ENCODE measurements at places on chromosomes 12 and 14. TPM values are rescaled to one million over a fixed set of nuclear protein-coding genes. Genes with fewer than 3 reads are reported as not detected.

- no peak for DNase-seq
Measured at GRCh38 chr12:77351860-77352259, 286.5 kb upstream of the E2F7 start.

The SRGAP1 gene
- total RNA-seq: not detected

GRCh38 chr14:56073799-56074198 is 44.4 kb upstream of the PELI2 start:
- no peak for DNase-seq

DNA sequence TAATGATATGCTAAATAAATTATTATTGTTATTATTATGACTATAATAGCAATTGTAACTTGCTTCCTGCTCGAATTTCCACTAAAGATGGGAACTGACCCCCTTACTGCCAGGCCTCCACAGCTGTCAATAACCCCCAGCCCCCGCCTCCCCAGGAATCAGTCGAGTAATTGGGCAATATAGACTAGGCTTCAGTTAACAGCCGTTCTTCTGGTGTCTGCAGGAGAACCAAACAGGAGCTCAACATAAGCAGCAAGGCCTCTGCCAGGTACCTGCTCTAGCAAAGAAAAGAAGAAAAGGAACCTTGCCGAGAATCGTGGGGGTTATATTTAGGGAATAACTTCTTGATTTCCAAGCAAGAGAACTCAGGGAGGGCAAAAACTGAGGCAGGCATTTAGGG is 21.8 kb downstream of the HOXC4 start:
- no peak for DNase-seq

GRCh38 chr12:116620124-116620491 is 60.9 kb downstream of the MAP1LC3B2 start:
- no peak for DNase-seq

DNA sequence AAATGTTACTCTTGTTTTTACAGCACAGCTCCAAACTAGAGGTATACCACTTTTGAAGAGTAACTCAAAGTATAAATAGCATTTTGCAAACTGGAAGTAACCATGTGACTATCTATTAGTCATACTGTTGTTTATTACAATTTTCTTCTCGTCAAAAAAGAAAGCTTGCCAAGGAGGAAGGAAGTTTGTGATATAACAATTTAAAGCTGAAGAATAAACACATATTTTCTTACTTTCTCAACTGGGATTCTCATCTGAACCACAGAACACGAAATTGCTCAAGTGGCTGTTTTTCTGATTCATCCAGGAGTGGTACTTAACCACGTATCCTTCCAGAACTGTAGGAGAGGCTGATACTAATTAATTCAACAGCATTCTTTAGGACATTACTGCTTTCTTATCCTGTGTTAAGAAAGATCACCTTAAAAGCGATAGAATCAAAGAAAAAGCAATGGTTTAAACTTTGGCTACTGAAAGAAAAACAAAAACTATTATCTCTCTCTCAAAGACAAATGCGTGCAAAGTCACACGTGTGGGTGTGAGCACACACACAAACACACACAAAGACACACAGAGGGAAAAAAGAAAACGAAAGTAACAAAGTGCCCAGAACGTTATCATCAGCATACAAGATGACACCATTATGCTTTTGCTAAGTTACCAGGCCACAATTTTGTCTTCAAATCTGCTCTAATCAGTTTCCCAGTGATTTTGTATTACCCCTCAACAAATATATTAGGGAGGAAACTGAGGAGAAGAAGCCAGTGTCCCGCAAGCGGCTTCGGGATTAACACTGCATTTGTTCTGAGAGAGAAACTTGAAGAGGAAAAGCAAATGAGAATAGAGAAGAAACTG is at the start of gene CLEC2B:
Gene CLEC2B, minus strand, starts transcription at position 48 of the 855 bp plus-strand sequence.
- DNase-seq: no peak
